ENCODE measurements at places on chromosomes 3 and 15.

GRCh38 chr3:114379266-114379665, 85.4 kb downstream of the TIGIT start:
- DNase-seq: no peak

GRCh38 chr3:127780536-127781400, 41.5 kb downstream of the MGLL start:
- peak; percentile 20 for DNase-seq

DNA sequence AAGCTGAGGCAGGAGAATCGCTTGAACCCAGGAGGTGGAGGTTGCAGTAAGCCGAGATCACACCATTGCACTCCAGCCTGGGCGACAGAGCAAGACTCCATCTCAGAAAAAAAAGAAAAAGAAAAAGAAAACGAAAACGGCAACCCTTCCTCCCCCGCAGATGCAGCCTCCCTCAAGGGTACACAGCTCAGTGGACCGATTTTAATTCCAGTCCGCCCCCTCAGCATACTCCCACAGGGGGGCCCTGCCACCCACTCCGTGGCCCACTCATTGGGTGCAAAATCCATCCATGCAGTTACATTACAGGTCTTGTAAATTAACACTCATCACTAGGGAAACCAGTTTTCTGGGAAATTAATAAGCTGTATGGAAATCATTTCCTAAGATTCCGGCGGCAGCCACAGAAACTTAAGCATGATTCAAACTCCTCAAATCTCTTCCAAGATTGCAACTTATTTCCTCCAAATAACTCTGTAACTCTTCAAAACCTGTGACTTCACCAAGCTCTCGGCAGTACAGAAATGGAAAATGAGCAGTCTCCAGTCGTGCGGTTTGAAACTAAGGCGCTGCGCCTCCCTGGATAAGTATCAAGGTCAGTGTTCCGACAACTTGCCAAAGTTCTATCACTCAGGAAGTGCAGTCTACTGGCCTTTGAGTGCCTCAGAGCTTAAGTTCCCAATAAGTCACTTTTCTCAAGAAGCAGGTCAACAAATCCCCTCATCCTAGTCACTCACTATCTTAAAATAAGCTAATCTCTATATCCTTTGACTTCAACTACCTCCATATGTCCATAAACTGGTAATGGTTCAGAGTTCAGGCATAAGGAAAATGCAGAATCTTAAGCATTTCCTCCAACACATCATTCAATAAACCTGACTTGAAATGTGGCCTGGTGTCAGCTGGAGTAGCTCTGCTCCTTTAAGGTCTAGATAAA, 24.7 kb upstream of the KLHL6 start:
- DNase-seq: no peak

DNA sequence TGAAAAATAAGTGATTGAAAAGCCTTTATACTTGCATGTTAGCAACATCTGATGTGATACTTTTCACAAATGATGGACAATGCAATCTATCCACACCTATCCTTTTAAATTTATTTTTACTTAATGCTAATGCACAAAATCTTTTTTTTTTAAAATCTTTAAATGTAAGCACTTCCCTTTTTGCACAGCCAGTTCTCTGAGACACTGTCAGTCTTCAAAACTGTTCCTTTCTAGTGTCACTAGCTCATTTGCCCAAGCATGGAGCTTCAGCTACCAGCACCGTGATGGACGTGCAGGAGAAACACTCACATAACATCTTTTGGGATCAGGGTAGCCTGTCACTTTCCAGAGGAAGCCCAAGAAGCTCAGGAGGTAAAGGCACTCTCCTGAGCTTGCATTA, 50.1 kb downstream of the NR1D2 start:
- no peak for DNase-seq

- DNase-seq: no peak
Measured at GRCh38 chr3:169453256-169454059, 210.1 kb downstream of the MECOM start.

GRCh38 chr15:27061739-27062138, 90.8 kb downstream of the GABRG3 start:
- no peak for DNase-seq

Measured in inflammatory macrophage (primary cell).